Activated T-helper 1 cell treated with anti-CD3 and anti-CD28 coated beads, Interleukin-2, amount 50 U/mL, for 16 hours (primary cell): ENCODE measurements at places on chromosomes 5 and 9.

DNA sequence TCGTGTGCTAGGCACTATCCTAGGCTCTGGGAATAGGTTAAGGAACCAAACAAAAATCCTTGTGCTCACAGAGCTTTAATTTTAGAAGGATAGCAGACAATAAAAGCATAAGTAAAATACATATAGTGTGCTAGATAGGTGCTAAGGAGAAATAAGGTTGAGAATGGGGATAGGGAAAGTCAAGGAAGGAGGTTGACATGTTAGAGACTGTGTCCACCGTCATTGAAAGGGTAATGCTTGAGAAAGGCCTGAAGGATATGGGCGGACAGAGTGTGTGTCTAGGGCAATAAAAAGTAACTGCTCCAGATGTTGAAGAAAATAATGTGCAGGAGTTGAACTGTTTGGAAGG lies 482 bp upstream of the TDRD7 start:
- DNase-seq = no peak

DNA sequence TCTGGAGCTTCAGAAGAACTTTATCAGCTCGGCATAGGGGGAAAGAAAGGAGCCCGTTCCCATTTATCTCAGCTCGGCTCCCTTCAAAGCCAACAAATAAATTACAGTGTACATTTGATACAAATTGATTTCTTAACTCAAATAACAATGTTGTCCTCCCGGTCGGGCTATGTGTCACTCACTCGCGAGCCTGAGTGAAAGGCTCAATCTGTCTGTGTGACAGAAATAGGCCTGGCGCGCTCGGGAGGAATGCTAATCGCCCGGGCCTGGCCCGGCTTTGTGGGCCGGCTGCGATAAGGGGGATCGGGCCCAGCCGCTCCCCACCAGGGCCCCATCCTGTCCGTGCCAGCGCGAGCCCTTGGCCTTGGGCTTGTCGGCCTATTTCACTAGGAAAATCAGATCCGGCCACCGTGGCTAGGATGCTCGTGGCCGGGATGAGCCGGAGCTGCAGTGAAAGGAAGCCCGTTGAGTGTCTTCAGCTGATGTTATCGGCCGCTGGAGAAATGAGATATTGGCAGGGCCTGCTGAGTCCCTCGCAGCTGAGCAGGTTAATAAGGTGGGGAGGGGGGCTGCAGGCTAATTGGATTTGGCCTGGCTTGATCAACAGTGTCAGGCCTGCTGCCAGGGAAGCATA lies 258.7 kb downstream of the IRX1 start:
- DNase-seq = no peak

DNA sequence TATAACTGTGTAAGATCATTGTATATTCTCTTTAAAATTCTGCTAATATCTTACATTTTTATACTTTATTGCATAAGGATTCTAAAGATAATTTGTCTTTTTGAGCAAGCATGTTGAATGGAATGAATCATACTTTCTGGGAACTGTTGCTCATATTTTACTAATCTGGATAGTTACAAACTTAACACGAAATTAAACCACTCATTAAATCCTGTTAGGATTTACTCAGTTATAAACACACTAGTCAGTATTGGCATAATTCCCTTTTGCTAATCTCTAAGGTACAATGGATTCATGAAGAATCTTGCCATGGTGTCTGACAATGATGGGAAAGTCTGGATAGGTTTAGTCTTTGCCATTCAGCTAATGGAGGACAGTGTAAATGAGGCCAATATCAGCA lies 338.1 kb upstream of the SMC2 start:
- no peak for DNase-seq

GRCh38 chr9:127761491-127761956 lies 16.9 kb downstream of the SH2D3C start:
- DNase-seq = no peak

- peak; percentile 10 for DNase-seq
Measured at GRCh38 chr5:57174128-57174889, 450 bp downstream of the GPBP1 start.

DNA sequence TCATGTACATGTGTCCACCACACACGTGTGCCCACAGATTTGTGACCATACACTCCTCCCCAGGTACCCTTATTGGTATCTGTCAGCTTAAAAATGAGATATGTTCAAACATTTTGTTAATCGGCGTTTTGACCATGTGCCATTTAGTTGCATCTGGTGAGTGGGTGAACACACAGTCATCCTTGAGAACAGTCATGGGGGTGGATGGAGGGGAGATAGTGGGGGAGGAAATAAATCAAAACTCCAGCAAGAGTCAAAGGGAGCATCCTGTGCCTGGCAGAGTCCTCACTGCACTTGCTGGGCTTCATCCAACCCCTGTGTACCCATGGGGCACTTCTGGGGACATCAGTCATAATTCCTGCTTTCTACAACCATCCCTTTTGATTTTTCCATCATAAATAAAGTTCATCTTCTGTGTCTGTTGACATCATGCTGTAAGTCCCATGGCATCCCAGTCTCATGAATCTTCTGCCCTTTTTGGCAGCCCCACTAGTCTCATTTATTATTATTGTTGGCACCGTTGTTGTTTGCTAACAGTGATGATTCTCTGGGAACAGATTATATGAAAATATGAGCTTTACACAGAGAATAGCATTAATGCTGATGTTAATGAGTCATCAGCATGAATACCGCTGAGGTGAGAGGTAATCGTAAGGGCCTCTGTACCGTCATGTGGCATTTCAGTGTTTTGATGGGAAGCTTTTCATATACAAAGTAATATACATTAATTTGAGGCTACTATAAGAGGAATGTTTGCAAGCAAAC lies 24.4 kb upstream of the CLK4 start:
- no peak for DNase-seq

DNA sequence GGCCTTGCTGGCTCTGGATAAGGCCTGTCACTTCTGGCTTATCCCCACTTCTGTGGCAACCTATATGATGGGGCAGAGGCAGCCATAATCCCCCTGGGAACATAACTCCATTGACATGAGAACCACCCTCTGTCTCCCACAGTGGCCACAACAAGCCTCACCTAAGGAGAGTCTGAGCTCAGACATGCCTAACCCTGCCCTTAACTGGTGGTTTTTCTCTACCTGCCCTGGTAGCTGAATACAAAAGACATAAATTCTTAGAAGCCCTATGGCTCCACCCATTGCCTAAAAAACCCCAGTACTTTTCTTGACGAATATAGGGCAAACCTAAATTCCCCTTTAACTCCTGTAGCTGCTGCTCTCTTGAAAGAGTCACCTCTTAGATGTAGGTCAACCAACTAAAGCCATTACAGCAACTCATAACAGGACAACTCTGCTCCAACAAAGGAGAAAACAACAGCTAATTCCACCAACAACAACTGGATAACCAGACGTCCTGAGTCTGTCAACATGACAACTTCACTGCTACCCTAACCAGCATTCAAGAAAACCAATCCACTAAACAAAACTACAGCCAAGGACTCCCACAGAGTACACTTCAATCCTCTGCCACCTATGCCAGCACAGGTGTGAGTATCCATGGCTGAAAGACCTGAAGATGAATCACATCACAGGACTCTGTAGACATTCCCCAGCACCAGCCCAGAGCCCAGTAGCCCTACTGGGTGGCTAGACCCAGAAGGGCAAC lies 427.7 kb downstream of the PRELID2 start:
- no peak for DNase-seq

GRCh38 chr5:4370218-4370617 lies 769.9 kb upstream of the ADAMTS16 start:
- no peak for DNase-seq

DNA sequence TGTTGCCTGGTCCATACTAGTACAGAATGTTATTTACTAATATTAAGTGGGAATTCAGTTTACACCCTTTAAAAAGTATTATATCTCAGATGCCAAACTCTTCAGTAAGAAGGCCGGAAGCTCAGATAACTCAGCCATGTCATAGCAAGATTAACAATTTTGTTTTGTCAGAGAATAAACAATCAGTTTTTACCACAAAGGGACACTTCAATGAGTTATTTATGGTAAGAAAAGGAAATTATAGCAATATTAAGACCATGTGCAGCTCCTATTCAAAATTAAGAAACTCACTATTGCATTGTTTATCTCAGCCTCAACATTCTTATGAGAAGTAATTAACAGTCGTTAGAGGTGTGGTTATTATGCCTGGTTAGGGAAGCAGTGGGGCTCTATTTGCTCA lies 13.1 kb upstream of the ARL15 start:
- no peak for DNase-seq

DNA sequence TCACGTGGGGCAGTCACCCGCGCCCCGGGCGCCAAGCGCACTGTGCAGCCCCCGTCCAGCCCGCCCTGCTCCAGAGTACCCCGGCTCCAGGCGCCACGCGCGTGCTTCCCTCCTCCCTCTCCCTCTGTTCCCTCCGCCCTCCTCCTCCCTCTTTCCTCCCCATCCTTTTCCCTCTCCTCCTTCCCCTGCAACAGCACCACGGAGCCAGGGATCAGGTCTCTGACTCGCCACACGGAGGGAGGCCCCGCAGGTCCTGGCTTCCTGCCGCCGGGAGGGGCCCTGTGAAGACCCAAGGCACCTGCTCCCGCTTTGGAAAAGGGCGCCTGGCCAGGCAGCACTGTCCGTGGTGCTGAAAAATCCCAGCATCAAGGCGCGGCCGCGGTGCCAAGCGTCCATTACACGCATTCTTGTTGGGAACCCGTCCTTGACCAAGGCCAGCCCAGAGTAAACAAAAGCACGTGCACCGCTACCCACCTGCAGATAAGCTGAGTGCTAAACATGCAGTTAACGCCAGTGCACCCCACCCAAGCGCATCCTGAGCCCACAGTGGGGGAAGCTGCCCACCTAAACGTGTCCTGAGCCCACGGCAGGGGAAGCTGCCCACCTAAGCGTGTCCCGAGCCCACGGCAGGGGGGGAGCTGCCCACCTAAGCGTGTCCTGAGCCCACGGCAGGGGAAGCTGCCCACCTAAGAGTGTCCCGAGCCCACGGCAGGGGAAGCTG lies 21.7 kb downstream of the SLC6A18 start:
- DNase-seq = no peak

GRCh38 chr9:137206602-137207001 lies 1.1 kb downstream of the NDOR1 start:
- no peak for DNase-seq

DNA sequence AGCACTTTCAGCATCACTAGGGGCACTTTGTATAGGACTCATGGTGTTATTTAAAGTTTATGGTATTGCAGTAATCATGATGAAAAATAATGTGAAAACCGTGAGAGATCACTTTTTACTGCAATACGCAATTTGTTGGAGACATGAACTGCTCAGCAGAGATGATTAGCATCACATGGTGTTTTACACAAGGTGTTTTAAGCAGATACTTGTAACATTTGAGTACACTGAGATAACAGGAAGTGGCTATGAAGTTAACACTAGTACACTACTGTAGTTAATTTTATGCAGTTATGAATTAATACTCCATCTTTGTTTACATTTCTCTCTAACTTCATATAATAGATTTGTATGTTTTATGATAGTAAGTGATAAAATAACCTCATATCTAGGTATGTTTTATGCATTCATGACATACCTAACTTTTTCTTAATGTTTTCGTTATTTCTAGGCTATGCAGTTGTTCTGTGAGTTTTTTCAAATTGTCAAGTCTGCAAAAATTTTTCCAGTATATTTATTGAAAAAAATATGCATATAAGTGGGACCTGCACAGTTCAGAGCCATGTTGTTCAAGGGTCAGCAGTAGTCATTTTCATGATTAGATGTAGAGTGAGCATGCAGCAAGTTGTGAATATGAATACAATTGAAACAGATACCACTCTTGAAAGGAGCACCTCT lies 13.0 kb downstream of the SUB1 start:
- DNase-seq = no peak

DNA sequence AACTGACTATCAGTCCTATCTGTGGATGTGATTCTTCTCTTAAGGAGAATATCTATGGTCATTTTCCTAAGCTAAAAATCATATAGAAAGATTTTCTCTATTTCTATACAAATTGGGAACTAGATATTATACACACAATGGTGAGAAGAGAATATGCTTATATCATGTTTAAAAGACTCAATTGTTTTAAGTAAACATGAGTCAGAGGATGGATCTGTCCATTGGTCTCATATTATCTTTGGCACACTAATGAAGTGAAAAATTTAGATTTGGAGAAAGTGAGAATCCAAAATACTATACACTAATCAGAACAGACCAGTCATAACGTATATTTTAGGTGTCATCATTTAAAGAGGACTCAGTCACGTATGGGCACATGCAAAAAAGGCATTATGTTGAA lies 16.5 kb upstream of the SPINK14 start:
- no peak for DNase-seq

GRCh38 chr9:6054280-6055099 lies 39.1 kb upstream of the RANBP6 start:
- DNase-seq = peak; percentile 6

- DNase-seq = no peak
Measured at GRCh38 chr9:36597412-36598178, 24.9 kb downstream of the MELK start.
